T follicular helper cell (primary cell): ENCODE measurements at places on chromosomes 13 and 19.

DNA sequence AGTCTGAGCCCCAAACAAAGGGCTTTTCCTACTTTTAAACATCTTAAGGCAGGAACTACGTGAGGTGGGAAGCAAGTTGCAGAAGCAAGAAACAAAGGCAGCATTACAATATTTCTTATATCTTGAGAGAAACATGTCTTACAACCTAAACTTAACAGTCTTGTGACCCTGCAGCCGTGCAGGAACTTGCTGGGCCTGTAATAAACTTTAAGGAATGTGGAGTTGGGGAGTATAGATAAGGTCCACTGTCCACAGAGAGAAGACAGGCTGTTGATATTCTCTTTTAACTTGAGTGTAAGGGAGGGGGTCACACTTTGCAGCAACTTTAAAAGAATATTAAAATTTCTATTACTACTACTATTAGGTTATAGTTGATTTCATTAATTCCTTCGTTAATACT, 214.6 kb upstream of the HTR2A start:
- no peak for DNase-seq

- DNase-seq = no peak
Measured at GRCh38 chr19:44072543-44073401, 813 bp downstream of the ZNF284 start.

DNA sequence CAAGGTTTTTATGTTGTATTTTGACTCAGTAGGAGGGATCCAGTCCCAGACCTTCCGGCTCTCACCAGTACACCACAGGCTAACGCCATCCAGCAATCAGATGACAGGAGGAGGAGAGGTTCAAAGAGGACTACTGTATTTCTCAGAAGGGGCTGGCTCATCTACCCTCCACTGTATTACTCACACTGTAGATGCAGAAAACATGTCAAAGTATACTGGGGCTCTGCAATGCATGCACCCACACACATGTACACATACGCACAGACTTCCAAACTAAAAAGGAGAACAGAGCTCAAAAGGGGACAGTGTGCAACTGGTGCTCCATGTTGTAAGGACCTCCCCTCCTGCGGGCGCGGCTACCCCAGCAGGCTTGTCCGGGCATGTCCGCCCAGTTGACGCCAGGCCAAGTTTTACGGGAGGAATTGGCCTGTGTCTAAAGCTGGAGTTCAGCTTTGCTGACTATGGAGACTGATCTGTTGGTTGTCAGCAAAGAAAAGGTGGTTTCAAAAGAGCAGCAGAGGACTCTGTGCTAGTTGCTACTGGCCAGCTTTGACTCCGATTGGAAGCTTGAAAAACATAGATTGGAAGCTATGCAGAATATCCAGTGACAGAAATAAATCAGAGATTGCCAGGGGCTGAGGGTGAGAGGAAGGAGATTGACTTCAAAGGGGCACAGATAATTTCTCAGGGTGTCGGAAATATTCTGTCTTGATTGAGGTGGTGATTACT, 314.2 kb downstream of the DLEU7 start:
- no peak for DNase-seq

DNA sequence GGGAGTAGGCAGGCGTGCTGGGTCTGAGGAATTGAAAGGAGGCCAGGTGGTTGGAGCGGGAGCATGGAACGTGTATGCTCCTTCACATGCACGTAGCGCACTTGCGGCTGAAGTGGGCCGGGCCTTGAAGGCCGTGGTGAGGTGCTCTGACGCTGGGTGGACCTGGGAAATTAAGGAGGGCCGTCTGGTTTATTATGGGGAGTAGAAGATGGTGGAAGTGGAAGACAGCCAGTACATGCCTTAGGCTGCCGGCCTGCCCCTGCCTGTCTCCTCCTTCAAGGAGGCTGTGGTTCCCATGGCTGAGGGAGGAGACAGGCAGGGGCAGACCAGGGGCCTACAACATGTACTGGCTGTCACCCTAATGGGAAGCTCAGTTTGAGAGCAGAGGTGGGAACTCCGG, 23.9 kb downstream of the GATAD2A start:
- DNase-seq = no peak

- no peak for DNase-seq
Measured at GRCh38 chr19:2045501-2046045, 5.5 kb downstream of the MKNK2 start.

DNA sequence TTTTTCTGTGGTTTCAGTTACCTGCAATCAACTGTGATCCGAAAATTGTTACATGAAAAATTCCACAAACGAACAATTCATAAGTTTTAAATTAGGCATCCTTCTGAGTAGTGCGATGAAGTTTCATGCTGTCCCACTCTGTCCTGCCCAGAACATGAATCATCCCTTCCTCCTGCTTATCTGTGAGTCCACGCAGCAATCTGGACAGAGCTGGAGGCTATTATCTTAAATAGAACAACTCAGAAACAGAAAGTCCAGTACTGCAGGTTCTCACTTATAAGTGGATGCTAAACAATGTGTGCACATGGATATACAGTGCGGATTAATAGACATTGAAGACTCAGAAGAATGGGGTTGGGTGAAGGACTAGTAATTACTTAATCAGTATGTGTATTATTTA, 583.7 kb upstream of the SPRY2 start:
- no peak for DNase-seq

DNA sequence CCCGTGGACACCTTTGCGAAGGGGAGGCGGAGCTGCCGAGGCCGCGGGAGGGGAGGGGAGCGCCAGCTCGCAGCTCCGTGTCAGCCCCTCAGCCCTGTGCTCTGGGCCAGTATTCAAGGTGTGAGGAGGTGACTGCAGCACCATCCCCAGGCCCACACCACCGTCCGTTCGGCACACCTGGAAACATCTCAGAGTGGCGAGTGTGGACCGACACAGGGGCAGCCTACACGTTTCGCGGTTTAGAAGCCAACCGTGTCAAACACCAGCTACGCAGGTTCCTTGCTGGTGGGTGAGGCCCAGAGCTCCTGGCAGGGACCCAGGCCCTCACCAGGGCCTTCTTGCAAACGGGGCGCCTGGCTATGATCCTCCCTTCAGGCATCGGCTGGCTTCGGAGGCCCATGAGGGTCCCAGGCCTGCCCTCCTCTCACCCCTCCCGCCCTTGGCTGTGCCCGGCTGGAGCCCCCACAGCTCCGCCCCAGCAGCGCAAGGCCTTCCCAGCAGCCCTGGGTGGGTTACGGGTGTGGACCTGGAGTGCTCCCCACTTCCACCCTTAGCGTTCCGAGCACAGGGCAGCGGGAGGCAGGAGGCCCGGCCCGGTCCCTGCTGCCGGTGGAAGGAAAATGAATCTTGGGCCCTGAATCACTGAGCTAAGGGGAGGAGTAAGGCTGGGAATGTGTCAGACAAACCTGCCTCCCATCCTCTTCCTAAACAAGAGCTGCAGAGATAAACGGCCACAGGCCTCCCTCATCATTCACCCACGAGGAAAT, 1.2 kb downstream of the C13orf46 start:
- DNase-seq = no peak

- no peak for DNase-seq
Measured at GRCh38 chr13:67221630-67222226, 8.4 kb downstream of the PCDH9 start.

DNA sequence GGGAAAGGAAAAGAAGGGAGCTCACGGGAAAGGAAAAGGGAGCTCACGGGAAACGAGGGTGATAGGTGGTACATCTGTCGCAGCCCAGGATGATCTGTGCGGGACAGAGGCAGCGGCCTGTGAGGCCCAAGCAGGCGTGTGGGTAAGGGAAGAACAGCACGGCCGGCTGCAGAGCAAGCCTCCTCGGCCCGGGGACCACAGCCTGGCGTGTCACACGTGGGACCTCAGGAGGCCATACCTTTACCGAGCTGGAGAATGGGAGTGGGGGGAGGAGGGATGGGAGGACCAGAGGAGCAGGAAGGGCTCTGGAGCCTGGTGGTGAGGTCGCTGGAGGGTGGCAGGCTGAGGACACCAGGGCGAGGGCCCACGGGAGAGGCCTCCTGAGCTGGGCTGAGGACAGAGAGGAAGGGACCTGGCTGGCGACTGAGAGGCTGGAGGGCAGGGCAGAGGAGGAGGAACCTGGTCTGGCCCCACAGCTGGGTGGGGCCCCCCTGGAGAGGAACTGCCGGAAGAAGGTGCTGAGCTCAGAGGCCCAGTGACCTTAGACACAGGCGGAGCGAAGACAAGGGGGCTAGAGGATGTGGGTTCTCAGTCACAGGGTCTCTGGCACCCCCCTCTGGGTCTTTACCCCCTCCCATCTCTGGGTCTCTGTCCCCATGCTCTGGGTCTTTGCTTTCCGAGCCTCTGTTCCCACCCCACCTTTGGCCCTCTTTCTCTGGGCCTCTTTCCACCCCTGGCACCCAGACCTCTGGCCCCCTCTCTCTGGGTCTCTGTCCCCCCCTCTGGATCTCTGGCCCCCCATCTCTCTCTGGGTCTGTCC, 2.9 kb upstream of the FTL start:
- DNase-seq = no peak
